Epithelial cell of alveolus of lung (primary cell): ENCODE measurements at places on chromosomes 7 and 10. TPM values are rescaled to one million over a fixed set of nuclear protein-coding genes. Genes with fewer than 3 reads are reported as not detected.

Gene TTYH3
- total RNA-seq, result 62.3 and 92.6 TPM in 2 replicates

Gene RET
- total RNA-seq, result 0.08 and 3.9 TPM in 2 replicates

Gene SFTPD
- not detected in 2 replicates for total RNA-seq

Gene TMEM178B
- total RNA-seq, result under 0.01 TPM in 1 of 2 replicates, not detected in the other

Gene AGMO
- under 0.01 TPM in 1 of 2 replicates, not detected in the other for total RNA-seq

Gene WIPF3
- total RNA-seq, result not detected in 2 replicates

Gene IPMK
- 3.7 and 9.6 TPM in 2 replicates for total RNA-seq

Gene PNLIP
- not detected in 2 replicates for total RNA-seq

Gene OR2A7
- total RNA-seq, result 0.13 and 0.56 TPM in 2 replicates

Gene LRRD1
- total RNA-seq, result 0.26 and 0.56 TPM in 2 replicates

Gene FAM25A
- not detected in 2 replicates for total RNA-seq

Gene C7orf33
- total RNA-seq, result not detected in 2 replicates

Gene PALD1
- 2.3 and 2.5 TPM in 2 replicates for total RNA-seq

Gene CFTR
- 0.13 and 23.3 TPM in 2 replicates for total RNA-seq

Gene KLLN
- total RNA-seq, result 0.78 and 0.88 TPM in 2 replicates

Gene NEUROG3
- total RNA-seq, result not detected in 2 replicates

Gene SLC18A3
- total RNA-seq, result not detected in 2 replicates

Gene TEX36
- total RNA-seq, result not detected in 2 replicates

Gene SYCE1
- not detected in 2 replicates for total RNA-seq

Gene ANKRD30A
- not detected in 2 replicates for total RNA-seq

Gene DGKI
- total RNA-seq, result 0.40 and 3.9 TPM in 2 replicates

Gene CYP2C19
- not detected in 2 replicates for total RNA-seq

Gene GIMAP8
- under 0.01 and 0.39 TPM in 2 replicates for total RNA-seq

Gene RNF148
- total RNA-seq, result not detected in 2 replicates

Gene RAPGEF5
- total RNA-seq, result 1.8 and 4.7 TPM in 2 replicates

Gene LEP
- total RNA-seq, result not detected in 2 replicates

Gene DNAJC30
- 6.3 and 7.6 TPM in 2 replicates for total RNA-seq

Gene KLF14
- 0.13 TPM in 1 of 2 replicates, not detected in the other for total RNA-seq

Gene ANKRD26
- total RNA-seq, result 3.7 and 8.9 TPM in 2 replicates

Gene WASHC2A
- 18.5 and 19.8 TPM in 2 replicates for total RNA-seq

Gene TUBB8
- total RNA-seq, result under 0.01 TPM in 1 of 2 replicates, not detected in the other

Gene C10orf90
- not detected in 2 replicates for total RNA-seq

Gene RARRES2
- 44.9 and 377 TPM in 2 replicates for total RNA-seq

Gene SLK
- total RNA-seq, result 19.7 and 31.0 TPM in 2 replicates

Gene ARHGEF35
- total RNA-seq, result 0.16 and 1.2 TPM in 2 replicates

Gene FAM241B
- 0.65 TPM in 1 of 2 replicates, not detected in the other for total RNA-seq

Gene GALNT17
- total RNA-seq, result not detected in 2 replicates

Gene MXI1
- 10.6 and 35.7 TPM in 2 replicates for total RNA-seq

Gene CALCR
- 0.13 TPM in 1 of 2 replicates, not detected in the other for total RNA-seq

Gene GHRHR
- total RNA-seq, result not detected in 2 replicates

Gene ZCCHC24
- 25.0 and 59.2 TPM in 2 replicates for total RNA-seq

Gene MAGI2
- total RNA-seq, result 1.6 and 3.7 TPM in 2 replicates

Gene ABCB4
- 2.4 and 2.5 TPM in 2 replicates for total RNA-seq
